ENCODE measurements at places on chromosomes 6 and 20.

- no peak for DNase-seq
These were observed 190.9 kb downstream of the LAMA2 start for GRCh38 chr6:129073691-129074395.

- DNase-seq, result no peak
These were observed 40.6 kb downstream of the TOX2 start for GRCh38 chr20:43955062-43955749.

- DNase-seq, result no peak
These were observed 36.6 kb upstream of the LTV1 start for GRCh38 chr6:143806282-143807102.

- no peak for DNase-seq
These were observed 92.5 kb downstream of the PREP start for GRCh38 chr6:105310371-105310770.

All from T-helper 2 cell (primary cell).